Stimulated activated CD8-positive, alpha-beta memory T cell treated with anti-CD3 and anti-CD28 coated beads, Interleukin-7, amount 100 ng/mL, for 4 hours (primary cell): ENCODE measurements at places on chromosomes 12 and 14.

GRCh38 chr12:64722835-64723234 lies 36.4 kb downstream of the GNS start:
- no peak for DNase-seq

- no peak for DNase-seq
Measured at GRCh38 chr12:55983232-55983842, 9.5 kb downstream of the RAB5B start.

- DNase-seq = no peak
Measured at GRCh38 chr12:130709151-130709970, 6.7 kb downstream of the RIMBP2 start.

DNA sequence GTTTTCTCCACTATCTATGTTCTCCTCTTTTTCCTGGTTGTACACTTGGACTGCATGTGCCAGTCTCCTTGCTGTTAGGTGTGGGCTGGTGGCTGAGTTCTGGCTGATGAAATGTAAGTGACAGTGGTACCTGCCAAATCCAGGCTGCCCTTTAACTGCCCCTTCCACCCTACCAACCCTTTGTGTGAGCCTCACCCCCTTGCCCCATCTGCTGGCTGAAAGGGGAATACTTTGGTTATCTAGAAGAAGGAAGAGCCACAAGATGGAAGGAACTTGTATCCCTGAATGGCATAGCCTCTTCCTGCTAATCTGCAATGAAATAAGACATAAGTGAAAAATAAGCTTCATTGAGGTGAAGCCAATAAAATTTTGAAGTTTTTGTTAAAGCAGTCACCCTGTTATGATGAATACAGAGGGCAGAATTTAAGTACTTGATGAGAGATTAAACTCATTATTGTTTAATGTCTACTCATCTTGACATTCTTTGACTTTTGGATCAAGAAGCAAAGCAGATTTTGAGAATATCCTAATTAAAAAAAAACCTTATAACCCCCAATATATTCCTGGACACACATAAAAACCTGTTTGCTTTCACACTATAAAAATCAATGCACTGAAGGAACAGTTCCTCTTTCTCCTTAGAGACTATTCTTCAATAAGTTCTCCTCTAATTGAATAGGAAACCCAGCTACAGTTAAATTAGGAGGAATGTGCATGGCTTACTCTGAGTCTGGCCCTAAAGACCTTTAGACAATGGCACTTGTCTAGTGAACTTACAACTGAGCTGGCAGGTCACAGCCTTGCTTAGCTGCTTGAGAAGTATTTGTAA lies 262.6 kb upstream of the BTG1 start:
- DNase-seq = no peak

- no peak for DNase-seq
Measured at GRCh38 chr12:57736741-57737466, 1.6 kb downstream of the AGAP2 start.

DNA sequence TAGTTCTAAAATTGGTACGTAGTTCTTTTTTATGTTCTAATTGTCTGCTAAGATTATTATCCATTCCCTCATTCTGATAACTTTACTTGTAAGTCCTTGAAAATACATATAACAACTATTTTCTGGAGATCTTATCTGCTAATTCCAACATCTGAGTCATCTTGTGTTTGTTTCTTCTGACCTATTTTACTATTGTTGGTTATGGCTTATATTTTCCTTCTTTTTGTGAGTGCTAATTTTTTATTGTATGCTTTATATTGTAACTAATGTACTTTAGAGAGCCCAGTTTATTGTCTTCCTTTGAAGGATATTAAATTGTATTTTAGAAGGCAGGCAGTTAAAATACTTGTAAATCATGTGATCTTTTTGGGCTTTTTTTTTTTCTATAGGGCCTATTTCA lies 149.3 kb upstream of the LRFN5 start:
- no peak for DNase-seq

GRCh38 chr12:19222558-19222957 lies 93.0 kb downstream of the PLEKHA5 start:
- DNase-seq = no peak

- DNase-seq = peak; percentile 38
Measured at GRCh38 chr14:61281186-61281947, at the start of gene TMEM30B. Gene TMEM30B (minus strand): TSS chr14:61281338. CDS start chr14:61281147, 191 bp downstream.

DNA sequence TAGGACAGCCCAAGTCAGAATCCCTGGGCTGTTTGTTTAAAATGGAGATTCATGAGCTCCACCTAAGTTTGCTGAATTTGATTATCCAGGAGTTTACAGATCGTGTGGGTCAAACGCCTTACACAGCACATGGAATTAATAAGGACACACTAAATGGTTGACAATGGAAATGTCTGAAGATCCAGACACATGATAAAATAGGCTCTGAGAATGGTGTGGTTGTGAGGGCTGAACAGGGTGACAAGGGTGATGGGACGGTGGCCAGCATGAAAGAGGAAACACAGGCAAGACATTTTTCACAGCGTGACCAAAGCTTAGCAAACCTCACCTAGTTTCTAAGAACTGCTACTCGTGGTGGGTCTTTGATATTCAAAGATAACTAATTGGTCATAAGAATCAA lies 12.5 kb downstream of the VWF start:
- no peak for DNase-seq

GRCh38 chr14:87934185-87934584 lies 58.8 kb downstream of the GALC start:
- DNase-seq = no peak

DNA sequence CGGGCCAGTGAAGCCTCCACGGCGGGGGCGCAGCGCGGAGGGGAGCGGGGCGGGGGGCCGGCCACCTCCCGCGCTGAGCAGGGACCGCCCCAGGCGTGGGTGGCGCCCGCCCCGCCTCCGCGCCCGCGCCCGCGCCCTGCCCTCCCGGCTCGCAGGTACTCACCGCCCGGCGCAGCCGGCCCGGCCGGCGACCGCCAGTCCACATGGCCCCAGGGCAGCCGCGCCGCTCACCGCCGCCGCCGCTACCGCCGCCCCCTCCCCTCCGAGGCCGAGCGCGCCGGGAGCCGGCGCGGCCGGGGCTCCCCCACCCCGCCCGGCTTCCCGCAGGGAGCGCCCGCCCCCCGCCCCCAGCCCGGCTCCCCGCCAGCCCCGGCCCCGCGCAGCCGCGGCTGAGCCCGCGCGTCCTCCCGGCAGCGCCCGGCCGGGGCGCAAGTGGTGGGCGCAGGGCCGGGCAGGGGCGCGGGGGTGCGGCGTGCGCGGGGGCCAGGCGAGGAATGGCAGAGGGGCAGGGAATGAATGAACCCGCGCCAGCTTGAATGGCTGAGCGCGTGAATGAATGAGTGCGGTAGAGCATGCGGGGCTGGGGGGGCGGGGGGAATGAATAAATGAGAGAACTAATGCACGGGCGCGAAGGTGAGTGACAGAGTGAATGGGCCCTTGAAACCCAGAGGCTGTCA lies at the start of gene BEGAIN:
Gene BEGAIN (minus strand): TSS at position 332 of the 677 bp plus-strand sequence. CDS start 127 bp downstream, at position 205.
- DNase-seq = no peak
